ENCODE measurements at places on chromosomes 1 and 21.

- no peak overlapping the region for H3K4me3 ChIP-seq
- no peaks in the 10 kb centered on the region for H3K4me1 ChIP-seq
- no peaks in the 10 kb centered on the region for H3K27me3 ChIP-seq
- no peak for DNase-seq
- H3K36me3 ChIP-seq = peaks cover 16% of the 10 kb centered on the region
- no peak overlapping the region for H3K27ac ChIP-seq
These were observed 1.2 kb downstream of the PPT1 start for GRCh38 chr1:40095806-40096205.

DNA sequence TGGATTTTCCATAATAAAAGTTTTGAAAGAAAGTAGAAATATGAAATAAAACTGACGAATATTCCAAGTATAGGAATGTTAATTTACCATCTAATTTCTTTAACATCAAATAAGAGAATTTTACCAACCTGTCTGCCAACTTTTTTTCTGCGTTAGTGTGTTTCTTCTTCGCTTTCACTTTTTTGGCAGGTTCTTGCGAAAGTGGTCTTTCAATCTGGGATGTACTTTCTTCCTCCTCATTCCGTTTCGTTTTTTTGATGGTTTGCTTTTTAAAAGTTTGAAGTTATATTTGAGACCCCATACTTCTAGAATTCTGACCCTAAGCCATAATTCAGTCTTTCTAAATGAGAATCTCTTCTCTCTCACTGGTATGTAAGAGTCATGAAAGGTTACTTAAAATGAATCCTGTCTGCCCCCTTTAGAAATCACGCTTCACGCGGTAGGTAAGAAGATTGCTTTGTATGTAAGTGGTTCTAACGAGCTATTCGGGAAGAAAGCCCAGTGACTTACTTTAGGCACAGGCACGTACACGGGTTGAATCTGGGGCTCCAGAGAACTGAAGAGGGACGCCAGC, 580 bp downstream of the RBM34 start:
- H3K4me1 ChIP-seq = peaks cover 12% of the 10 kb centered on the region
- H3K27me3 ChIP-seq = no peaks in the 10 kb centered on the region
- H3K27ac ChIP-seq = peak overlapping the region; percentile 93
- no peak for DNase-seq
- peak overlapping the region; percentile 72 for H3K4me3 ChIP-seq
- no peaks in the 10 kb centered on the region for H3K36me3 ChIP-seq

DNA sequence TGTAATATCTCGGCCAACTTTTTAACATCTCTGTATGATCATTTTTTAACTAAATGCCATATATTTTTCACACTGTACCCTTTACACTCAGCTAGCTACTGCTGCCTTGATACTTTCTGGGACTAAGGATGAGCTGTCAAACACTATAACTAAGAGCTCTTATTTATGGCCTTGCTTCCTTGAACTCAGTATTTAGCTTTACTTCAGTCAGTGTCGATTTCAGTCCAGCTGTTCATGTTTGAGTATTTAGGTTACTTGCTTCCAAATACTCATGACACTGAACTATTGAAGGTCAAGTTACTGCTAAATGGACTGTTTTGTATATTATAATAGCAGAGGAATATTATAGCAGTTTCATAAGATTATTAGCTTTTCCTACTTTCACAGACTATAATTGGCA, 25.9 kb upstream of the USP25 start:
- H3K4me1 ChIP-seq = no peaks in the 10 kb centered on the region
- H3K36me3 ChIP-seq = no peaks in the 10 kb centered on the region
- no peak overlapping the region for H3K27ac ChIP-seq
- no peak for DNase-seq
- no peak overlapping the region for H3K4me3 ChIP-seq

- peak; percentile 44 for DNase-seq
- H3K36me3 ChIP-seq = no peaks in the 10 kb centered on the region
- H3K27me3 ChIP-seq = no peaks in the 10 kb centered on the region
- no peak overlapping the region for H3K27ac ChIP-seq
- peaks cover 12% of the 10 kb centered on the region for H3K4me1 ChIP-seq
These were observed 177.5 kb downstream of the SETD4 start for GRCh38 chr21:35882791-35883240.

- no peak for DNase-seq
- H3K36me3 ChIP-seq = no peaks in the 10 kb centered on the region
- H3K4me3 ChIP-seq = no peak overlapping the region
- no peaks in the 10 kb centered on the region for H3K4me1 ChIP-seq
These were observed 92.2 kb downstream of the DYRK1A start for GRCh38 chr21:37458669-37459276.

GRCh38 chr1:40029608-40030007, 10.9 kb upstream of the CAP1 start:
- DNase-seq = no peak
- peaks cover 3% of the 10 kb centered on the region for H3K4me1 ChIP-seq
- no peaks in the 10 kb centered on the region for H3K27me3 ChIP-seq
- H3K4me3 ChIP-seq = no peak overlapping the region
- H3K36me3 ChIP-seq = no peaks in the 10 kb centered on the region

GRCh38 chr1:181180407-181181031, 92.0 kb downstream of the IER5 start:
- H3K4me1 ChIP-seq = no peaks in the 10 kb centered on the region
- H3K27me3 ChIP-seq = no peaks in the 10 kb centered on the region
- no peaks in the 10 kb centered on the region for H3K36me3 ChIP-seq
- DNase-seq = no peak
- H3K4me3 ChIP-seq = no peak overlapping the region
- no peak overlapping the region for H3K27ac ChIP-seq

GRCh38 chr1:84214115-84214956, 70.3 kb downstream of the PRKACB start:
- H3K36me3 ChIP-seq = peaks cover 24% of the 10 kb centered on the region
- H3K27ac ChIP-seq = no peak overlapping the region
- no peaks in the 10 kb centered on the region for H3K4me1 ChIP-seq

DNA sequence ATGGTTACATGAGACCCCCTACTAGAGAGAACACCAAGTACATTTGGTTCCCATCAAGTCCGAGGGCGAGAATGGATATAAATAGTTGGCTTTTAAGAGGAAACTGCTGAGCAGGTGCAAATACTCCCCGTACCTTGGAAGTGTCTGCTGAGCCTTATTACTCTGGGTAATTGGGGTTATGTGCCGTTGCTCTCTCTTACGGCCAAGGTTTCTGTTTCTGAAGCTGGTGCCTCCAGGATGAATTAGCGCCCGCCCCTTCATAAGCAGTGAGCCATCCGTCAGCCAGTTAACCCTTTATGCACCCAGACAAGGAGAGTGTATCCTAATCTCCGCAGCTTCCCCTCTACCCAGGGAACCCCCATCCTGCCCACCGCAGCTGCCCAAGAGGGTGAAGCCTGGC, 90.4 kb upstream of the AJAP1 start:
- no peaks in the 10 kb centered on the region for H3K4me1 ChIP-seq
- H3K27ac ChIP-seq = no peak overlapping the region
- H3K4me3 ChIP-seq = no peak overlapping the region
- H3K27me3 ChIP-seq = no peaks in the 10 kb centered on the region

DNA sequence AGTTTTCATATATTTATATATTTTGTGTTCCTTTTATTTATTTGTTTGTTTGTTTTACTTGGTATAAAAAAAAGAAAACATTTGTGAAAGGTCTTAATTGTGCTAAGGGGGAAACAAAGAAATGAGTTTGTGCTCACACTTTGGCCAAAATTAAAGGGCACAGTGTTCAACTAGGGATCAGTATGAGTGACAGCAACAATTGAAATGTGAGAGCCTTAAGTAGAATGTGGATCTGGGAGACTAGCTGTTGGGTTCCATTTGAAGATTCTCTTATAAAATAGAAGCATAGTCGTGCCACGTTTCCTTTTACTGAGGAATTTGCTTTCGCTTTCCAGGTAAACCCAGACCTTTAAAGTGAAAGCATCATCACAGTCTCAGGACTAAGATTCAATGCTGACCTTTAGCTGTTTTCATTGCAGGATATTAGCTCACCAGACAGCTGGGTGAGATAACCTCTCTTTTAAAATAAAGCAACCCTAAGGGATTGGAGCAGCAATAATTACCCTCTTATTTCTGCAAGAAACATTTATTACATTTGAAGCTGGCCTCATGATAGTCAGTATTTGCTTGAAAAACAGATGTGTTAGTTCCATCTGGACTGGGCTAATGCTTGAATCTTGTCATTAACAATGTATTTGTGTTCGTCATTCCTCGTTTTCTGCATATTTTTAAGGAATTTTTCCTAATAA, 37.1 kb upstream of the CD55 start:
- H3K36me3 ChIP-seq = no peaks in the 10 kb centered on the region
- H3K4me1 ChIP-seq = no peaks in the 10 kb centered on the region
- H3K4me3 ChIP-seq = no peak overlapping the region
- no peaks in the 10 kb centered on the region for H3K27me3 ChIP-seq
- DNase-seq = no peak
- H3K27ac ChIP-seq = no peak overlapping the region

GRCh38 chr21:24123785-24124184, 1483.5 kb downstream of the MRPL39 start:
- H3K36me3 ChIP-seq = no peaks in the 10 kb centered on the region
- no peaks in the 10 kb centered on the region for H3K27me3 ChIP-seq
- no peak for DNase-seq
- H3K4me1 ChIP-seq = no peaks in the 10 kb centered on the region
- H3K27ac ChIP-seq = no peak overlapping the region
- no peak overlapping the region for H3K4me3 ChIP-seq

DNA sequence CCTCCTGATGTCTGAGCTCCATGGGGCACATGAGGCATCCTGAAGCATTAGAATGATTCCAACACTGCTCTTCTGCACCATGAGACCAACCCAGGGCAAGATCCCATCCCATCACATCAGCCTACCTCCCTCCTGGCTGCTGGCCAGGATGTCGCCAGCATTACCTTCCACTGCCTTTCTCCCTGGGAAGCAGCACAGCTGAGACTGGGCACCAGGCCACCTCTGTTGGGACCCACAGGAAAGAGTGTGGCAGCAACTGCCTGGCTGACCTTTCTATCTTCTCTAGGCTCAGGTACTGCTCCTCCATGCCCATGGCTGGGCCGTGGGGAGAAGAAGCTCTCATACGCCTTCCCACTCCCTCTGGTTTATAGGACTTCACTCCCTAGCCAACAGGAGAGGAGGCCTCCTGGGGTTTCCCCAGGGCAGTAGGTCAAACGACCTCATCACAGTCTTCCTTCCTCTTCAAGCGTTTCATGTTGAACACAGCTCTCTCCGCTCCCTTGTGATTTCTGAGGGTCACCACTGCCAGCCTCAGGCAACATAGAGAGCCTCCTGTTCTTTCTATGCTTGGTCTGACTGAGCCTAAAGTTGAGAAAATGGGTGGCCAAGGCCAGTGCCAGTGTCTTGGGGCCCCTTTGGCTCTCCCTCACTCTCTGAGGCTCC, 11.1 kb upstream of the RASSF5 start:
- peaks cover 10% of the 10 kb centered on the region for H3K4me1 ChIP-seq
- H3K27ac ChIP-seq = peak overlapping the region; percentile 65
- no peak overlapping the region for H3K4me3 ChIP-seq
- no peak for DNase-seq
- H3K27me3 ChIP-seq = no peaks in the 10 kb centered on the region

DNA sequence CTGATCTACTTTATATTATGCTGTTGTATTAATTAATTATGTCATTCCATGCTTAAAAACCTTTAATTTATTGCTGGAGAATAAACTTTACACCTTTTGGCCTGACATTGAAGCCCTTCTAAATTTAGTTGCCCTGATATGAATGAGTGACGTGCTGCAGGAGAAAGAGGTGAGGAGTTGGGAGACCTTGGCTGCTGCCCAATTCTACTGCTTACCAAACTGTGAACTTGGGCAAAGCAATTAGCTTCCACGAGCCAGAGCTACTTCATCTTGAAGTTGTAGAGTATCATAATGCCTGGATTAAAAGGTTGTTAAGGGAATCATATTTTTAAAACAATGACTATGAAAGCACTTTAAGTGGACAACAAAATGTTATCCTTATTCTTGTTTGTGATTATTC, 126.8 kb upstream of the DEPDC1 start:
- no peaks in the 10 kb centered on the region for H3K4me1 ChIP-seq
- H3K27ac ChIP-seq = no peak overlapping the region
- no peak overlapping the region for H3K4me3 ChIP-seq
- no peak for DNase-seq
- H3K27me3 ChIP-seq = no peaks in the 10 kb centered on the region

GRCh38 chr1:212686591-212686990, 13.0 kb downstream of the BATF3 start:
- H3K4me1 ChIP-seq = no peaks in the 10 kb centered on the region
- H3K27me3 ChIP-seq = no peaks in the 10 kb centered on the region
- DNase-seq = no peak
- H3K4me3 ChIP-seq = no peak overlapping the region

DNA sequence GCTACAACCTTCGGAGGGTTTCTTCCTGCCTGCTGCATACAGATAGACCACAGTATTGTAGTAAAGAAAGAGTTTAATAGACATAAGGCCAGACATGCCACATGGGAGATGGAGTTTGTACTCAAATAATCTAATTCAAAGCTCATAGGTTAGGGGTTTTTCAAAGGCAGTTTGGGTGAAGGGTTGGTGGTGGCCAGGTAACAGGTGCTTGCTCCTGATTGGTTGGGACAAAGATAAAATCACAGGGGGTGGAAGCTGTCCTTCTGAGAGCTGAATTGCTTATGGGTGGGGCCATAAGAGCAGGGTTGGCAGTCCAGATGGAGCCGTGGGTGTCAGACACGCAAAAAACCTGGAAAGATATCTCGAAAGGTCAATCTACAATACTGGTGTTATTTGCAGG, 92.3 kb upstream of the ETV3 start:
- H3K27ac ChIP-seq = no peak overlapping the region
- no peak overlapping the region for H3K4me3 ChIP-seq
- no peaks in the 10 kb centered on the region for H3K4me1 ChIP-seq
- H3K36me3 ChIP-seq = no peaks in the 10 kb centered on the region
- H3K27me3 ChIP-seq = no peaks in the 10 kb centered on the region
- no peak for DNase-seq

GRCh38 chr1:242002510-242002909, 3.6 kb upstream of the MAP1LC3C start:
- H3K4me3 ChIP-seq = no peak overlapping the region
- peaks cover 5% of the 10 kb centered on the region for H3K4me1 ChIP-seq
- no peak overlapping the region for H3K27ac ChIP-seq

DNA sequence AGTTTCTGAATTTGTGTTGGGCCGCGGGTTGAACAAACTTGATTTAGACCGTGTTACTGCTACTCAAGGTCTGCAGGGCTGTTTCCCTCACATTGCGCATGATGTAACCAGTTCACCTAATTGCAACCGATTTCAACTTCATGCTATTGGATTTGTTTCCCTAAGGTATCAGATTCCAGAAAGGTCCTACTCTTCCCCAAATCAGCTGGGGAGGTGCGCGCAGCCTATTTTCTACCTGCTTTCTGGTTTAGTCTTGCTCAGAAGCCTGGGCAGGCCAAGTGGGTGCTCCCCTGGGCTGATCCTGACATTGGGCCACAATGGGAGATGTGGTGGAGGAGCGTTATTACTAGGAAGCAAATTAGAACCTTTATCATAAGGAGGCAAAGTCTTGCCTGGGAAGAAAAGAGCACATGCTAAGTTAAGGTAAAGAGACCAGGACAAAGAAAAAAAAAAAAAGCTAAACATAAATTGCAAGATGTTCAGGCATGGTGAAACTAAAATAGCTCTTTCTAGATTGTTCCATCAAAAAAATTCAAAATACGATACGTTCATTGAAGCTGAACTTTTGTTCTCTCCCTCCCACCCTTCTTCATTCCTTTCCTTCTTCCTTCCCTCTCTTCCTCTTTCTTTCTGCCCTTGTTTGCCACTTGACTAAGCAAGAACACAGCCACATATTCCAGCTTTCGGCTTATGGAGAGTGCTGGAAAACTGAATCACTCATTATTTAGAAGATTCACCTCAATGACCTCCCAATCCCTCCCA, 28.8 kb upstream of the TARBP1 start:
- H3K4me1 ChIP-seq = no peaks in the 10 kb centered on the region
- H3K27ac ChIP-seq = no peak overlapping the region
- H3K4me3 ChIP-seq = no peak overlapping the region
- H3K27me3 ChIP-seq = no peaks in the 10 kb centered on the region

All from tibial nerve (tissue), 4 donors.